ENCODE measurements at places on chromosomes 3 and 15.

DNA sequence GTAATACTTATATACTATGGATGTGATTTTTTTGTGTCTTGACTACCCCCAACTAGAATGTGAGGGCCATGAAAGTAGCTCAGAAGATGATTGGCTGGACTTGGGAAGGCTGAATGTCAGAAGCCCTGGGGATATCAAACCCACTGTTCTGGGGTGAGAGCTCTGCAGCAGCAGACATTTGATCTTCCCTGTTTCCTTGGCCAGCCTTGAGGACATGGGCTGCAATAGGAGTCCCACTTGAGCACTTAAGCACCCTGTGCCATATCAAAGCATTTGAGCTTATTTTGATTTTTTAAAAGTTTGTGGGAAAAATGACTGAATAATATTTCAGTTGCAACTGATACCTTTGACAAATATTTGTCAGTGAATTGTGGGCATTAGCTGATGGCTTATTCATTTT is 21.7 kb downstream of the GTF2E1 start:
- DNase-seq = no peak

- DNase-seq = peak; percentile 31
These were observed 20.2 kb upstream of the CCDC66 start for GRCh38 chr3:56536735-56537134.

DNA sequence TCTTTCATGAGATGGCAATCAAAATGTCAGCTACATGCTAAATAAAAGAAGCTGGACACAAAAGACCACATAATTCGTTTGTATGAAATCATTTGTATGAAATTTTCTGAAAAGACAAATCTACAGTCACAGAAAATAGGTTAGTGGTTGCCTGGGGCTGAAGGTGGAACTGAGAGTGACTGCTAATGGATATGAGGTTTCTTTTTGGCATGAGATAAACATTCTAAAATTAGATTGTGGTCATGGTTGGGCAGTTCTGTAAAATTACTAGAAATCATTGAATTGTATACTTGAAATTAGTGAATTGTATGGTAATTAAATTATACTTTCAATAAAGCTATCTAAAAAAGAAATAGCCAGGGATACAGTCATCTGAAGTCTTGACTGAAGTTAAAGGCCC is 2.7 kb upstream of the DMXL2 start:
- DNase-seq = no peak

- no peak for DNase-seq
These were observed 19.8 kb downstream of the UBA5 start for GRCh38 chr3:132679911-132680310.

DNA sequence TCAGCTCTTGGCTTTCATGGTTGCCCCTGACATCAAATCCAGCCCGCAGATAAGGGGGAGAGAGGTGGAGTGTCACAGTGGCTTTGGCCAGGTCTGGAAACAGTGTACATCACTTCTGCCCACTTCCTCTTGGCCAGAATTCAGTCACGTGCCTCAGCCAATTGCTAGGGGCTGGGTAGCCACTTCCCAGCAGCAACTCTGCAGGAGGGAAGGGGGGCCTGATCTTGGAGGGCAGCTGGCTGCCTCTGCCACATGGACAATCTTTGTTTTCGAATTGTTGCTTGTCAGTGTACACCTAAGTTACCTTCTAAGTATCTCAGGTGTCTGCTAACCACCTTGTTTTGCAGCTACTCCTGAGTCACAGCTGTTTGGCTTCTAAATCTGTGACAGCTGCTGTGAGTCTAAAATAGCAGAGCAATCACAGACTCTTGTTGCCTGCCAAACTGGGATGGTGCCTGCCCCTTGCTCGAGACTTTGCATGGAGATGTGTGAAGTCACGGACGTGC is 41.0 kb upstream of the LIMD1 start:
- no peak for DNase-seq

DNA sequence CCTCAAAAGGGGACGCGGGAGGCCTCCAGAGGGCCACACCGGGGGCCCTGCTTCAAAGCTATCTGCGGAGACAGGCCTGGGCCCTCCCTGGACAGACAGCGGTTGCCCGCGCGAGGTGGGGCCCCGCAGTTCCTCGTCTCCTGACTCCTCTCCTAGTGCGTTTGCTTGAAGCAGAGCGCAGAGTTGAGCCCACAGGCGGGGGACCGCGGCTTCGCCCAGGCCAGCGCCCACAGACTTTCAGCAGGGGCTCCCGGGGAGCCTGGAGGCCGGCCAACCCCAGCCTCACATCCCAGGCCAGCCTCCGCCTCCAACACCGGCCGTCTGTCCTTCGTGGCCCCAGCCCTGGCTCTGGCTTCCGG is 540 bp upstream of the ADAMTS7 start:
- DNase-seq = no peak
